ENCODE measurements at places on chromosomes 3 and 15. TPM values are rescaled to one million over a fixed set of nuclear protein-coding genes. Genes with fewer than 3 reads are reported as not detected.

Gene MKRN2OS
- not detected for total RNA-seq

Gene SLC6A11
- total RNA-seq: not detected

Gene SLC28A1
- not detected for total RNA-seq

Gene MOBP
- total RNA-seq: not detected

Gene TRNT1
- 31.0 TPM for total RNA-seq

Gene SNTN
- not detected for total RNA-seq

Gene CCDC54
- not detected for total RNA-seq

All from lung microvascular endothelial cell (primary cell).